Activated CD4-positive, alpha-beta memory T cell treated with anti-CD3 and anti-CD28 coated beads for 36 hours (primary cell): ENCODE measurements at places on chromosomes 3 and 15.

- DNase-seq, result no peak
These were observed 3.6 kb downstream of the DUOX2 start for GRCh38 chr15:45110256-45110820.

DNA sequence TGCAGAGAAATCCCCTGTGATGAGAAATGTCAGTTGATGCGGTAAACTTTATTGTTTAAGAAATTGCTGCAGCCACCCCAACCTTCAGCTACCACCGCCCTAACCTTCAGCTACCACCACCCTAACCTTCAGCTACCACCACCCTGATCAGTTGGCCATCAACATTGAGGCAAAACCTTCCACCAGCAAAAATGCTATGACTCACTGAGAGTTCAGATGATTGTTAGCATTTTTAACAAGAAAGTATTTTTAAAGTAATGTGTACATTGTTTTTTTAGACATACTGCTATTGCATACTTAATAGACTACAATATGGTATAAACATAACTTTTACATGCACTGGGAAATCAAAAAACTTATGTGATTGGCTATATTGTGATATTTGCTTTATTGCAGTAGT lies 30.0 kb downstream of the U2SURP start:
- no peak for DNase-seq

DNA sequence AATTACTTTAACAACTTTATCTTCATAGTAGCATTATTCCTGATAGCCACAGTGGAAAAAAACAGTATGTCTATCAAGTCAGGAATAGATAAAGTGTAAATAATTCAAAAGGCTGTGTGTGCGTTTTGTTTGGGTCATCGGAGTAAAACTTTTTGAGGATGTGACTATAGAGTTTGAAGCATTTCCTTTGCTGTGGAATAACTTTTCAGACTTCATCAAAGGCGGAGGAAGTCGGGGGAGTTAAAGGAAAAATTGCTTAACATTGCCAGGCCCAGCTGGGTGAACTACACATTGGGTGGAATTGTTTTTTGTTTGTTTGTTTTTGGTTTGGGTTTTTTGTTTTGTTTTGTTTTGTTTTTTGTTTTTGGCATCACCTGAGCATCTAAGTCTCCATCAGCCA lies 70.4 kb upstream of the CRTC3 start:
- no peak for DNase-seq

- DNase-seq, result peak; percentile 74
These were observed 7.2 kb upstream of the MCF2L2 start for GRCh38 chr3:183435661-183436060.

DNA sequence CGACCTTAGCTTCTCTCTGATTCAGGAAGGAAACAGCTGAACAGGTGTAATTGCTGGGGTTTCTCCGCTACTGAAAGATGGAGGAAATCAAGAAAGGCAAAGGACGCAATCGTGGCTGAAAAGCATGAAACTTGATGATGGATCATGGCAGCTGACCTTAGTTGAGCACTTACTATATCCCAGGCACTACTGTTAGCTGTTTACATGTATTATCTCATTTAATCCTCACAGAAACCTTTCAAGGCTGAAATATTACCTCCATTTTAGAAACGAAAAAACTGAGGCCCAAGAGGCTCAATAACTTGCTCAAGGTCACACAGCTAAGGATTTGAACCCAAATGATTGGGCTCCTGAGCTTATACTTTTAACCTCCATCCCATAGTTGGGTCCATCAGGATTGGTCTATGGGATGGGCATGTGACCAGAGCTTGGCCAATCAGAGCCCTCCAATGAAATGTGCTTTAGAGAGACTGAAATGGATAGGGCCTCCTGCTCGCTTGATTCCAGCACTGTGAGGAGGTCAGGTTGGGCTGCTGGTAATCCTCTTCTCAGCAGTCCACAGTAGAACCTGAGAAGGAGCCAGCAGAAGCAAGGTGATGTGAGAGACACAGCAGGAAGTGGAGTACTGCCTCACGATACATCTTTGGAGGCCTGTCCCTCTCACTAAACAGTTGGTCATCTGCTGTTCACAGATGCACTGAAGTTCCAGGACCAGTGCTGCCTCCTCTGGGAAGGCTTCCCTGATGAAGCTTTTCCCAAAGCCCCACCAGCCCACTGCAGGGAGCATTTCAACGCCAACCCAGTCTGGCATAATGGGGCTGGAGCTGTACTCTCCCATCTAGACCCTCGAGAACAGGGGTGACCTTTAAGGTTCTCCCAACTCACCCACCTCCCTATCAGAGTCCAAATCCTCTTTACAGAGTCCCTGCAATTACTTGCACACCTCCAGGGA lies 10.4 kb downstream of the CLN6 start:
- no peak for DNase-seq

DNA sequence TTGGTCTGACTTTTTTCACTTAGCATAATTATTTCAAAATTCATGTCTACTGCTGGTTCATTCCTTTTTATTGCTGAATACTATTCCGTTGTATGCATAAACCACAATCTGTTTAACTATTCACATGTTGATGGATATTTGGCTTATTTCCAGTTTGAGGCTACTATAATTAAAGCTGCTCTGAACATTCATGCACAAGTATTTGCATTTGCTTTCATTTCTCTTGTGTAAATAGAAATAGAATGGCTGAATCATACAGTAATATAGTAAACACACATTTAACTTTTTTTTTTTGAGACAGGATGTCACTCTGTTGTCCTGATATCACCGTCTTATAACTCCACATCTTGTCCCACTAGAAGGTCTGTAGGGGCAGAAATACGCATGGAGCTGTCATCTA lies 57.3 kb downstream of the NMNAT3 start:
- DNase-seq, result no peak
